ENCODE measurements at places on chromosomes 16 and 17.

DNA sequence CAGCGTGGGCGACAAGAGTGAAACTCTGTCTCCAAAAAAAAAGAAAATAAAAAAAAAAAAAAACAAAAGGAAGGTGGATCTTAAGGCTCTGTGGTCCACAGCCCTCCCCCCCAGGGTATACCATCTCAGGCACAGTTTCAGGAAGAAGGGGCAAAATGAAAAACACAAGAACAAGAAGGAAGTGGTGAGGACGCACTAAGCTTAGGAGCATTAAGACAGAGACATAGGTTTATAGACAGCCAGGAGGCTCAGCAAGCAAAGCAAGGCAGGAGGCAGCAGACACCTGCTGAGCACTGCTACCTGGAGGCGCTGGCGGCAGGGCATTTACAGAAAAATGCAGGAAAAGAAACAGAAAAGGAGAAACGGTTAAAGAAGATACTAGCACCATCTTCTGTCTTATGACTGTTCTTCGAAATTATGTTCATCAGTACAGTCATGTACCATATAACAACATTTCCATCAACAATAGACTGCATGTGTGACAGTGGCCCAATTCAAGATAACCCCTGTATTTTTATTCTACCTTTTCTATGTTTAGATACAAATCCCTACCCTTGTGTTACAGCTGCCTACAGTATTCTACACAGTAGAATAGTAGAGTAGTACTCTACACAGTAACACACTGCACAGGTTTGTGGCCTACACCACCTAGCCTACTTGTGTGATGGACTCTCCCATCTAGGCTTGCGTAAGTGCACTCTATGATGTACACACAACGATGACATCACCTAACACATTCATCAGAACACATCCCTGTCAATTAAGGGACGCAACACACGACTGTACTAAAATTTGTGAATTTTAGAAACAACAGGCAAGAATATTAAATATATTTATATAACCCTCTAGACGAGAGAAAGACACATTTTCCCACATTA is 62.5 kb downstream of the XPO6 start:
- DNase-seq: no peak

DNA sequence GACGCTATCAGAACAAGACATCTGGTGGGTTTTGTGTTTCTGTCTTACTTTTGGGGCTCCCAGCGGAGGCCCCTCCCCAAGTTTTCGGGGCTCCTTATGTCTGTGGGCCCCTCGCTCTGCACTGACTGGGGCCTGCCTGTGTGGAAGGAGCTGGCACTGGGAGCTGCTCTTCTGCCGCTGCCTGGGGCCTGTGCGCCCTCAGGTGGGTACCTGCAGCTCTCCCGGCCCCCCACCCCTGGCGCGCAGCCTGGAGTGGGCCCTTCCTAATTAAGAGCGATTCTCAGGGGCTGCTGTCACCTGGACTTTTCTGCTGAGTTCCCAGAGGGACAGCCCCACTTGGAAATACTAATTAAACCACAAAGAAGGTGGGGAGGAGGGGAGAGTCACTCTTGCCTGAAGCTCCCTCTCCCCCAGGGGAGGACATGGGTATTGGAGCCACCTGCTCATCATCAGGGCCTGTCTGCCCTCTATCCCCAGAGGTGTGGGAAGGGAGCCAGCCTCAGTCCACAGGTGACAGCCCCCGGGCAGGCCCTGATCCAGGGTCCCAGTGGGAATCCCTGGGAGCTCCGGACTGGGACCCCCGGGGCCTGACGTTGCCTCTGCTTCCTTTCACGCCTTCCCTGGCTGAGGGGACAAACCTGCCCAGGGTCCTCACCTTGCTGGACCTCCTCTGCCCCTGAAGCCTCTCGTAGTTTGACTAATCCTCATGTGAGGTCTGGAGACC is 36.5 kb downstream of the GSE1 start:
- no peak for DNase-seq

DNA sequence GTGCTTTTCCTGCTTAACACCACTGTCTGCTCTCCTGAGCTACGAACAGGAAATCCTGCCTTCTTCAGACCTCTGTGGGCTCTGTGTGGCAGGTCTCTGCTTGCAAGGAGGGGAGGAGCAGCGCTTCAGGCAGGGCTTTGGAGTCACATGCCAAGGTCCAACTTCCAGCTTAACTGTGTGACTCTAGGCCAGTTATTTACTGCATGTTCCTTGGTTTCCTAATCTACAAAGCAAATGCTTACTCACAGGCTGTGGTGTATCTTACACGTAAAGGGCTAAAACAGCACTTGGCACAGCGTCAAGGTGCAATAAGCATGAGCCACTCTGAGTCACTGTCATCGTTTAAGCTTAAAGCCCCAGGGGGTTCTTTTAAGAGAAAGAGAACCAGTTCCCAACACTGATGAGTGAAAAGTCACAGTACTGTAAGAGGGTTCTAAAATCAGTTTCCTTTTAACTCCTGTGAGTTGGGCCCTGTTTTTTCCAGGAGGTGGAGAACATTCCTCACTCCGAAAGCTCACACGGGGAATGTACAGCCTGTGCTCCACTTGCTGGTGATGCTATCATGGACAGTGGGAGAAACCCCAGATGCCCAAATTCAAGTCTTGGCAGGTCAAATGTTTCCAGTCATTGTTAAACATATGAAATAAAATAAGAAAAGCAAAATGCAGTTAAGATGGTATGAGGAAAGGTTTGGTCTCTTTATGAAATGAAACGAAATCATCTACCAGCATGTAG is 54.1 kb upstream of the BCAR1 start:
- peak; percentile 92 for DNase-seq

GRCh38 chr17:49694847-49695697 is 12.7 kb downstream of the SLC35B1 start:
- DNase-seq: peak; percentile 63

DNA sequence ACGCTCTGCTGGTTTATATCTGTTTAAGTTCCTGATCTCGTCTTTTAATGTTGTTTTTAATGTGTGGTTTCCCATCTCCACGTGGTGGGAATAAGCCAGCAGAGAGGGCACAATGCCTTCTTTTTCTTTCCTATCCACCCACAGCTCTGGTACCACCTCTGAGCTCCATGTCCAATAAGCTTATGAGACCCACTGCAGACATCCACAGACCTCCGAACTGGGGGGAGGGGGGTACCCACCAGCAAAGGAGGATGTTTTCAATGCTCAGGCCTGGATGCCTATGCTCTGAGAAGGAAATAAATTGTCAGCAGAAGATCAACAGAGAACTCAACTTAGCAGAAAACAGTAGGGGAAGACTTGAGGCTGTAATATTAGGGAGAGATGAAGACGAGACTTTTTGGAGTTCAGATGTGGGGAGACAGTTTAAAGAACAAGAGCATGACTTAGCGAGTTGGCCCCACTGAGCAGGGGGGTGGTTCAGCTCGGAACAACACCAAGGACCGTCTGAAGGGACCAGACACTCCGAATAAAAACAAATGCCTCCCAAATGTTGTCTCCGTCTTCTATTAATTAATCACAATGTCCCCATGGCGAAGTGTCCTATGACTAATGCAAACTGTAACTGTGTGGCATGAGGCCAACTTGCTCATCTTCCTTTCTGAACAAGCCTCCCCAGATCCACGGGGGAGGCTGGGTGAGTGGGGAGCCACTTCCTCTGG is 62.7 kb downstream of the GAS7 start:
- peak; percentile 86 for DNase-seq

GRCh38 chr16:87352818-87353217 is 30.8 kb downstream of the FBXO31 start:
- DNase-seq: no peak

DNA sequence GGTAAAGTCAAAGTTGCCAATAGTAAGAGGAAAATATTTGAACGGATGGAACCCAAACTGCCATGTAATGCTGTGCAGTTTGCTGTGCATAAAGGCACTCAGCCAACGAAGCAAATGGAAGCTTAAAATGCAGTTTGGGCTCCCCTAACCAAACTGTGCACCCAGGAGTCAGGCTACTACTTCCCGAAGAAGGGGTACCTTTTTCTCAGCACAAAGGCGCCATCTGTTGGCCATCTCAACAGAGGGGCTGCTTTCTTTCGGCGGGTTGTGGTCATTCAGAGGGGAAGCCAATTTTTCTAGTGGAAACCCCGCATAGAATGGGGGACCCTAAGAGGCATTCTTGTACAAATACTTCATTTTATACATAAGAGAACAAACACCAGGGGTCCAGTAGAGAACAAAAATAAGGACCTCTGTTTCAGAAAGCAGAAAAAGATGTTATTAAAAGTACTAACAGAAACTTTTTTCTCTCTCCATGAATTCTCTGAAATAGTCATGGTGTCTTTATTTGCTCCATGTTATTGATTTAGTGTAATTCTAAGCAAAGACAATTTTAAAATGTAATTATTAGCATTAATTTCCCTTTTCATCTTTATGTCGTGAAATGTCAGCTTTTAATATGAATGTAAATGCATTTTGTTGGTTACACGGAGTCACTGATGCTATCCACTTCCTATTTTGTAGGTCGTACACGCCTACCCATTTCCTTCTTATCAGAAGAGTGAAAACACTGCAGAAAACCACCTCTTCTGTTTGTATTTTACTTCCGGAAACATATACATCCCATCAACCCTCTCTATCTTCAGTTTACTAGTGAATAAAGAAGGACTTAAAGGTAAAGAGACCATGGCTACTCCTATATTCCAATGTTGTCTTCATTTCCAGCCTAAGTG is 453.3 kb downstream of the KCNJ2 start:
- no peak for DNase-seq

- no peak for DNase-seq
Measured at GRCh38 chr17:71482625-71483024, 638.2 kb upstream of the SOX9 start.

DNA sequence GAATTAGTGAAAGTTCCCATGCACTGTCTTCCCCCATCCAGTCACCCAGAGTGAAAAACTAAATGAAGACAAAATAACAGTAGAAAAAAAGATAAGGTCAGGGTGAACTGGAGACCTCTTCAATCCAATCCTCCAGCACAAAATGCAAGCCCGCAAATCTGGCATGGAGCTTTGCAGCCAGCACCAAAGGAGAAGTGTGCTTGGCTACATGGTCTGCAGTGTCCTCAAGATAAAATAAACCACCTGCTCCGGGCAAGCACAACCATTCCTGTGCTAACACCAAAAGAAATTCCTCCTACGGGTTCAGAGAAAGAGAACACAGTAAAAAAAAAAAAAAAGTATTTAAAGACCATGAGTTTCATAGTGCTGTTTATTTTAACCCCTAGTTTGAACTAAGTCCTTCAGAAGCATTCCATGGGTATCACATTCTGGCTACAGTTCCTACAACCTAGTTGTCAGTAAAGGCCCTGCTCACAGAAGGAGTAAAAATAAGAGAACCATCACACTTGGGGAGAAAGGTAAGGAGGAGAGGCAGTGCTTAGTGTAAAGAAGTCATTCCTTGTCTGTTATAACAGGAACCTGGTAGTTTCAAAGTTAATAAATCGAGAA is 109.1 kb downstream of the GAS7 start:
- peak; percentile 79 for DNase-seq

DNA sequence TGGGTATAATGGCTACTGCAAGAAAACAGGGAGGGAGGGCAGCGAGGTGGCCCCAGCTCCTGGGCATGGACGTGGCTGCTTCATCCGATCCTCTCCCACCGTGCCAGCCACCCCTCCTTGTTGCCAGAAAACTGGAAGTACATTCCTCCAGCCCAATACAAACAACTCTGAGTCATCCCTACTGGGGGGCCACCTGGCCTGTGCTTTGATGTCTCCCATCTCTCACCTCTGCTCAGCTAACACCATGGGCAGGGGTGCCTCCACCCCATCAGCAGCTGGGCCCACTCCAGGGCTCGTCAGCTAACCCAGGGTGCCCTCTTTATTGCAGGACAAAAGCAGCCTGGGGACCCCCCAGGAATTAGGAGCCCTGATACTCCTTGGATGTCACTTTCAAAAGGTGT is 2.0 kb downstream of the RHBDF2 start:
- no peak for DNase-seq

GRCh38 chr16:937723-938122 is 33.1 kb downstream of the LMF1 start:
- DNase-seq: no peak

- peak; percentile 95 for DNase-seq
Measured at GRCh38 chr17:78925234-78925633, at the start of gene TIMP2. Gene TIMP2 (minus strand): TSS chr17:78925387. CDS start chr17:78925088, 299 bp downstream.

- DNase-seq: no peak
Measured at GRCh38 chr16:7324321-7324720, 8.3 kb upstream of the RBFOX1 start.

GRCh38 chr16:79404571-79404970 is 196.0 kb downstream of the MAF start:
- no peak for DNase-seq

GRCh38 chr16:85373741-85374570 is 239.2 kb upstream of the GSE1 start:
- no peak for DNase-seq

DNA sequence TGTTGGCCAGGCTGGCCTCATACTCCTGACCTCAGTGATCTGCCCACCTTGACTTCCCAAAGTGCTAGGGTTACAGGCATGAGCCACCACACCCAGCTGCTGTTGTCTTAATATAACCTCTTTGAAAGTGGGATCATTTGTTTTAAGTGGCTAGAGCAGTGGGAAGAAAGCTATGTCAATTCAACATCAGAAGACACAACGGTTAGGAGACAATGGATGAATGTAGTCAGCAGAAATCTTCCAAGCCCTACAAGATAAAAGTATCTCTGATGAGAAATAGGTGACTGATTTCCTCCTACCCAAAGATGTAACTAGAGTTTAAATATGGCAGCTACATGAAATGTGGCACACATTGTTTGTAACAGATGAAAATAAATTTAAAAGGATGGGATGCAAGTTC is 20.0 kb upstream of the TRIM25 start:
- no peak for DNase-seq

DNA sequence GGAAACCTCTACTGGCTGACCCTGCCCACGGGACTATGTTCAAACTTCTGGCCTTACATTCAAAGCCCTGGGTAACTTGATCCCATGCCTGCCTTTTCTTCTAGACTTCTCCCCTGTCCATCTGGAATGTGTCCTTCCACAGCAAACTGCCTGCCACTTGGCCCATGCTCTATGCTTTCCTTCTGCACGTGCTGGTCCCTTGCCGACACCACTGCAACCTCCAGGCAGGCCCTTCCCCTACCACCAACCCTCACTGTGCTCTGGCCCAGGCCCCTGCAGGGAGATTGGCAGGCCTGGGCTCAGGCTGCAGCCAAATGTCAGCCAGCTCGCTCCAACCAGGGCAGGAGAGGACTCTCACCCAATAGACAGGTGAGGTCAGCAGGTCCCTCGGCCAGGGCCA is 11.0 kb downstream of the HSD11B2 start:
- no peak for DNase-seq

DNA sequence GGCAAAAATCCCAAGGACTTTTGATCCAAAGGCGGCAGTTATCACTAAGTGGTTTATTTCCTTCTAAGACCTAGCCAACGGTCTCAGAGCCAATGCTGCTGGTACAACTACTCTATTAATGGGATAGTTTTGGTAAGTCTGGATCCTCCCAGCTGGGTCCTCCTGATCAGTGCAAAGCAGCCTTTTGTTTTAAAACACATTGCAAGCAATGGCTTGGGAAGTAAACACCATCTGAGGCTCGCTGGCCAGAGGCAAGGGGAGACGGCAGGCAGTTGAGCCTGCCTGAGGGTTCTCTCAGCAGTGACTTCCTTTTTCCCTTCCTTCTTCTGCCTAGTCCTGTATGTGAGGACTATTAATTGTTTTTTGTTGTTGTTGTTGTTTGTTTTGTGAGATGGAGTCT is 1.6 kb upstream of the SLC5A10 start:
- no peak for DNase-seq

All from uterus (tissue), 4 donors.